ENCODE measurements at places on chromosomes 1 and 21.

GRCh38 chr1:180236698-180237509 lies 6.8 kb downstream of the LHX4 start:
- no peak for DNase-seq

DNA sequence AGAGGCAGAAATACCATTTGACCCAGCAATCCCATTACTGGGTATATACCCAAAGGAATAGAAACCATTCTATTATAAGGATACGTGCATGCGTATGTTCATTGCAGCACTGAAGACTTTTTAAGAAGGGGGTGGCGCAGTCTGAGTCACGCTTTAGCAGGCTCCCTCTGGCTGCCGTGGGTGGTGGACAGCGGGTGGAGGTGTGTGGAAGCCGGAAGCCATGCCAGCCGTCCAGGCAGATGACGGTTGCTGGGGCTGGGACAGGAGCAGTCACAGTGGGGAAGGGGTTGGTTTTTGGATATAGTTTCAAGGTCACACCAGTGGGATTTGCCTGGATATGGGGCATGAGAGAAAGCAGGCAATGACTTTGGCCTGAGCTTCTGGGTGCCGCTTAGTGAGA lies 270.5 kb downstream of the GRIK3 start:
- DNase-seq, result no peak

GRCh38 chr1:172979828-172980227 lies 70.9 kb downstream of the TNFSF18 start:
- no peak for DNase-seq

GRCh38 chr1:36699113-36699911 lies 216.6 kb upstream of the CSF3R start:
- DNase-seq, result no peak

- DNase-seq, result no peak
Measured at GRCh38 chr1:63802109-63802508, 28.3 kb downstream of the ROR1 start.

DNA sequence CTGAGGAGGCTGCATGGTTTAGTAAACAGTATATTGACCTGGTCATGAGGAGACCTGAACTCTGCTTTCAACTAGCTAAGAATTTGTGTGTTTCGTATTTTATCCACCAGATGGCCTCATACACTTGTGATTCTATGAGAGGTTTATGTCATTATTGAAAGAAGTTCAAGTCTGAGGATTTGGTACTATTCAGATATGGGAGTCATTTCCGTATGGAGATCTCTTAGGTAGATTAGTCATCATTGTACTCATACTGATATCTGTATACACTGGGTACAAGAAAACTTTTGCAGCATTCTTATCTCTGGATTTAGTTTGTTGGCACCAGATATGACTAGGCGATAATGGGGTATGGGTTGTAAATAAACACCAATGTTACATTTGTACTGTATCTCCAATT lies 26.6 kb downstream of the ATF6 start:
- DNase-seq, result peak; percentile 45
